ENCODE measurements at places on chromosomes 2 and 18.

- peak; percentile 84 for DNase-seq
These were observed 6.5 kb upstream of the CAPN10 start for GRCh38 chr2:240579771-240580614.

- DNase-seq = no peak
These were observed 74.6 kb downstream of the ASB1 start for GRCh38 chr2:238501311-238501710.

- DNase-seq = no peak
These were observed 81.7 kb downstream of the SEPTIN10 start for GRCh38 chr2:109531896-109532727.

GRCh38 chr2:226189061-226189460 is 610.6 kb downstream of the IRS1 start:
- DNase-seq = no peak

- no peak for DNase-seq
These were observed 36.0 kb upstream of the FZD5 start for GRCh38 chr2:207805566-207806226.

DNA sequence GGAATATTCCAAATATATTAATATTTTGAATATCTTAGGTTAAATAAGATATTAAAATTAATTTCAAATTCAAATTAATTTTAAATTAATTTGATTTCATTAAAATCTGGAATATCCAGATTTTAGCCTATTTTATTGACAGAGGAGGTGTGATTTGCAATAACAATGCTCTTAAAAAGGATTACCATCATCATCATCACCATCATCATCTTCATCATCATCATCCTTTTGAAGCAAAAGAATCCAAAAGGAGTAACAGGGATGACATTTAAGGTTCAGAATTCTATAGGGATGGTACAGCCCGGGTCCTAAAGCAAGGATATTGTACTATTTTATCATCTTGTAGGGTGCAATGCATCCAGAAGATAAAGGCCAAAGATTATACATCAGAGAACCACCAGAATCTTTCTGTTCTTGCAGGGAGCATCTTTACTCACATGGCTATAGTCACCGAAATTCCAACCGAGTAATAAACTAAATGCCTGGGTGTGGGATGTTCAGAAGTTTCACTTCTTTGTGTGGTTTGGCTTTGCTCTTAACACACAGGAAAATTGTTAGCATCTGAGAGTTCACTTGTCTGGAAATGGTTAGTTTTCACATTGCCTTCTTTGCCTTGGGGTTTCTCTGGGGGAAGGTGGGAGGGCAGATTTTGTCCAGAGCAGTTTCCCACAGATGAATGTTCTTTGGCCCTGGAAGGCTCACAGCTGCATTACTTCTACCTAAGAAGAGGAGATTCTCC is 99.1 kb upstream of the ITGA6 start:
- no peak for DNase-seq

GRCh38 chr18:52750995-52751394 is 411.0 kb downstream of the DCC start:
- no peak for DNase-seq

DNA sequence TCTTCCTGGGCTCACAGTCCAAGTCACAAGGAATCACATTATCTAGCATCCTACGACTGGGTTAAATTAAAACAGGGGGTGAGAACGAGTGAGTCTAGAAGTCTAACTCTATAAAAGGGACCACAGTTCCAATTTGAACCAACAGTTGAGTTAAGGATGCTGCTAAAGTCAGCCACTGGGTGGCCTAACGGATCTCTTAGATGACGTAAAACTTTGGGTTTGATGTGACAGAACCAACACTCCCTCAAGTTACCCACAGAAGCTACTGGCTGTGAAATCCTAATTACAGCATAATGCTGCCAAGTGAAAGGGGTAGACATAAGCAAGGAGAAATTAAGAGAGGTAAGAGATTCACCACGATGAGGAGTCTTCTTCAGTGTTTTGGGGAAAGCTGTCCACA is 32.7 kb upstream of the RUFY4 start:
- no peak for DNase-seq

GRCh38 chr18:9926223-9926894 is 12.5 kb downstream of the VAPA start:
- no peak for DNase-seq

- no peak for DNase-seq
These were observed 133.0 kb downstream of the WDSUB1 start for GRCh38 chr2:159153463-159153862.

DNA sequence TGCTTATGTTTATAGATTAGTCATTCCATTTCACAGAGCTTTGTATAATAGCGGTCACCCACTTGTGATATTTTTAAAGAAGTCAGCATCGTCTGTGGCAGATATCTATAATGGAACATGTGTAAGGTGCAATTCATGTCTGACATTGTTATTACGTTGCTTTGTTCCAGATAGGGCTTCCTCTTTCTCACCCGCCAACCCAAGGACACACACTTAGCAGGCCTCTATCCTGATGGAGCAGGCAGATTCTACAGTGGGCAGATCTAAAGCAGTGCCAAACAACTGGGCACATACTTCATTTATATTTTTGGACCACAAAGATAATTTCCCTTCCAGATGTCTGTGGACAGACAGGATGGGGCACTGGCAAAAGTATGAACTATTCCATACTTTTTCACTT is 573.1 kb downstream of the TDRD15 start:
- no peak for DNase-seq

- no peak for DNase-seq
These were observed 203.9 kb downstream of the ZRANB3 start for GRCh38 chr2:135327146-135327545.
